ENCODE measurements at places on chromosomes 7 and 10. TPM values are rescaled to one million over a fixed set of nuclear protein-coding genes. Genes with fewer than 3 reads are reported as not detected.

Gene CPED1
- not detected for total RNA-seq

Gene CACNB2
- not detected for total RNA-seq

Gene C7orf33
- not detected for total RNA-seq

Gene LSM8
- total RNA-seq: 39.1 TPM

GRCh38 chr10:4241724-4242345 is 456.8 kb upstream of the KLF6 start:
- no peak for DNase-seq

DNA sequence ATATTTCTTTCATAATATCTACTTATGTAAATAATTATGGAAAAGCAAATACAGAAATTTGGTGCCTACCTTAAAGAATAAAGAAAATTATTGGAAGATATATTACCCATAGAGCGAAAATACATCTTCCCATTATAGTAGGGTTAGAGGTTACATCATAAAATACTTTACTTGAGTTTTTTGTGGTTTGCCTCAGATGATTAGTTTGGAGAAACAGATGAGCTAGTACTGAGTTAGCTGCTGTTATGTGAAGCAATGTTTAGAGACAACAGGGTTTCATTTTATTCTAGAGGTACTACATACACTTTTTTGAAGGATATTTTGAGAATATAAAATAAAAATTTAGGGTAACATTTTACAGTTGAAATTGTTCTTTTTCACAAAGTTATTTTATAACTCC is 2.9 kb upstream of the MLLT10 start:
- DNase-seq: no peak

DNA sequence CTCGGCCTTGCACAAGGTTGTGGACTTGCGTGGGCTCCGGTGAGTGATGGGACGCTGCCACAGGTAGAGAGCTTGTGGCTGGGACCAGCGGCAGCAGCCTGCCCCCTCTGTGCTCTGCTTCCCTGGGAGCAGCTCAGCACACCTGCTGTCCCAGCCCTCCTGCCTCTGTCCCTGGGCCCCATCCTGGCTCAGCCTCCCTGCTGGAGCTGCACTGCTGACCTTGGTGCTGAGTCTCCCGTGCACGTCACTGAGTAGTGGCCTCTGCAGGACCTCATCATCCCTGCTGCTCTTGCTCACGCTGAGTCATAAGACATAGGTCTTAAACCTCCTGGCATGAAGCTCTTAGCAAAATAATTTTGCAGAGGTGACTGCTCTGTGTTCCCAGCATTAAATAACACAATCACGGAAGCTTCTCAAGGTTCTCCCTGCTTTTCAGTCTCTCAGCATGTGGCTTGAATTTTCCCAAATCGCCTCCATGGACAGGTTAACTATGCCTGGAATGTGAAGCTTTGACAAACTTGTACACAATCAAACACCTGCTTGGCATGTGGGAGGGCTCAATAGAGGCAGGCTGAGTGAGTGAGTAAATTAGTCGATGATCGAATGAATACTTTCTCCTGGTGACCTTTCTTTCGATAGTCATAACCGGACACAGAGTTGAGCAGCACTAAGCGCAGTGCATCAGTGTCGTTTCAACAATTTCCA is 63.8 kb upstream of the NPS start:
- no peak for DNase-seq

DNA sequence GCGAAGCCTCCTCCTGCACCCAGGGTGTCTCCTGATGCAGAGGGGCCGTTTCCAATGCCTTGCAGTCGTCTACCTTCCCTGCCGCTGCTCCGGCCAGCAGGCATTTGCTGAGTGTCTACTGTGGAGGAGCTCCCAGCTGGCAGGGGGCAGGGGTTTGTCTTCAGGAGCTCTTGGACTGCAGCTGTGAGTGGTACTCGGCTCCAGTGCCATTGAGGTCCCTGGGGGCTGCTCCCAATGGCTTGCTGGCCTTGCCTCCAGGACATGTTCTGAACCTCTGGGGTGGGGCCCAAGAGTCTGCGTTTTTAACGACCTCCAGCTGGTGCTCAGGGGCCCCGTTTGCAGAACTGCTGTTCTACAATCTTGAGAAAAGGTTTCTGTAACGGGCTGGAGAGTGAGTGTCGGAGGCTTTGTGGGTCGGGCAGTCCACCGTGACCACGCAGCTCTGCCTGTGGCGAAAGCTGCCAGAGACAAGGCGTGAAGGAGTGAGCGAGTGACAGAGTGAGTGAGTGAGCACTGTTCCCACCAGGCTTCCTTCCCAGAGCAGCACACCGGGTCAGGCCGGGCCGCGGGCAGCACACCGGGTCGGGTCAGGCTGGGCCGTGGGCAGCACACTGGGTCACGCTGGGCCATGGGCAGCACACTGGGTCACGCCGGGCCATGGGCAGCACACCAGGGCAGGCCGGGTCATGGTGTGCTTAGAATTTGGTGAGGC is 520.2 kb downstream of the PTPRN2 start:
- no peak for DNase-seq

DNA sequence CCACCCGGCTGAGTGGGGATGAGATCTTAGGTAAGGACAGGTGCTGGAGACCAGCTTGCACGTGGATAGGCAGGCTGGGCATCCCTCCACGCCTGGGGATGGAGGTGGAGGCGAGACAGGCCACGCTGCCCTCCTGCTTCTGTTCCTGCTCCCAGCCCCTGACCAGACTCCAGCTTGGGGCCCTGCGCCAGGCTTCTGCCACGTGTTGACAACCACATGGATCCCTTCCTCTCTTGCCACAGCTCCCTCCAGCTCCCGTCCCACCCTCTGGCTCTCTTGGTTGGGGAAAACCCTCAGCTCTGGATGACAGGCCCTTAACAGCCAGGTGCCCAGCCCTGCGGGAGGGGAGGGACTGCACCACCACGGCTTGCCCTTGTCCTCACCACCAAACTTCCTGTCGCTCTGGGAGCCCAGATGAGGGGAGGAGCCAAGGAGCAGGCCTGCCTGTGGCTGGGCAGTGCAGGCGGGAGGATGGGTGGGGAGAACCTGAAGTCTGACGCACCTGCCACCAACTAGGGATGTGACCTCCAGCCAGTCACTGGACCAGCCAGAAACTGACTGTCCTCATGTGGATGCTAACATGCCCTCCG is 36.0 kb downstream of the KCNH2 start:
- DNase-seq: peak; percentile 75

- no peak for DNase-seq
These were observed 267.2 kb upstream of the LRGUK start for GRCh38 chr7:133859871-133860450.

GRCh38 chr7:27202018-27202861 is 2.3 kb upstream of the HOXA13 start:
- no peak for DNase-seq
